ENCODE measurements at places on chromosomes 11 and 22.

DNA sequence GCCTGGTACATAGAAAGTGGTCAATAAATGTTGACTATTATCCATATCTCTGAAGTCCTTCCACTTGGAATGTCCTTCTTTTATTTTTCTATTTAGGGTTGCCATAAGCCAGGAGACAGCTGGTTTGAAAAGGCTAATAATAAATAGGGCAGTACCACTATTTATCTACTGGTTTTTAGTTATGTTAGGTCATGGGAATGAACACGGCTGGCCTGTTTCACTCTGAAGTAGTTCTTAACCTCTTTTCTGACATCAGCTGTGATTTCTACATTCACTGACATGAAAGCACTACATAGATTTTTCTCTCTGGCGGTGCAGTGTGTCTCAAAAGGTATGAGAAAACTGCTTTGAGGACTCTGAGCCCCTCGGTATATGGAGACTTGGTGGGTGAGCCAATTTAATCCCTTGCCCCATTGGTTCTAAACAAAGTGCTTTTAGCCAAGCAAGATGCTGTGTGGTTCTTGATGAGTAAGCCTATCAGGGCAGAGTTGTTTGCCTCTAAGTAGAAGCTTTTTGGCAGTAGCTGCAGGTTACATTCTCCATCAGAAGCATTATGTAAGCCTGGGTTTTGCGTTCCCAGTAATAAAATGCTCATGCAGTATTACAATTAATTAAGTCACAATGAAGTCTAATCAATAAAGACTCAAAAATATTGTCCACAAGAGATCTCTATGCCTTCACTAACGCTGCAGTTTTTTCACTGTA, 48.7 kb upstream of the APOA1 start:
- peak; percentile 61 for DNase-seq

- DNase-seq: no peak
Observed at GRCh38 chr22:50425179-50425916, 49.5 kb downstream of the SBF1 start.

DNA sequence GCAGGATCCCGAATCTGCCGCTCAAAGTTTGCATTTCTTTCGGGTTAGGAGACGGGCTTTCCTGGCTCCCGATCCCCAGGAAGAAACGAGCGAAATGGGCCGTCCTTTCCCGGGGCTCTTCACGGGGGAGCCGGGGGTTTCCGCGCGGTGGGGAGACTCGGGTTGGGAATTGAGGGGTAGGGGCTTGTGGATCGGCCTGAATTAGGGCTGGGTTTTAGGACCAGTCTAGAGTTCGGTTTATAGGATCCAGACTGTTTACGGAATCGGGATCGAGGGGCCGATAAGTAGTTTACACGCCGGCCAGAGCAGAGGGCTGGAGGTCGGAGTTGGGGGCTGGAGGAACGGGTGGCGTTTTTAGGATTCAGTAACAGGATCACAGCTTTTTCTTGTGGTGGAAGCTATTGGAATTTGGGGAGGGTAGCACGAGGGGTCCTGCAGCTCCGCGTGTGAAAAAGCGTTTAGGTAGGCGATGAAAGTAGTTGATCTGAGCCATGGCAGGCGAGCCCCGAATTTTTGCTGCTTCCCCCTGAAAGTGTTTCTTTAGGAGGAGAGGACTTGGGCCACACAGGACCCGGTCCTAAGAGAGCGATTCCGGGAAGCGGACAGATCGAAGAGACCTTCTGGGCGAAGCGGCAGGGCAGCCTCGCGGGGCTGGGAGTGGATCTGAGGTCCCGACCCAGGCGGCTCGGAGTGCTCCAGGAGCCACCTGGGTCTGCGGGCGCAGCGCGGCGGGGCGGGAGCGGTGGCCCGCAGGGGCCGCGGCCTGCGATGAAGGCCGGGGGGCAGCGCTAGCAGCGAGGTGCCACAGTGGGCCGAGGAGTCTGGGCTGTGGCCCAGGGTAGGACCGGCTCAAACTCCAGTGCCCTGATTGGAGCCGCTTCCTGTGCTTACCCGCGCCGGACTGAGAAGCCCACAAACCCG, 1.6 kb downstream of the PKNOX2 start:
- DNase-seq: peak; percentile 56

DNA sequence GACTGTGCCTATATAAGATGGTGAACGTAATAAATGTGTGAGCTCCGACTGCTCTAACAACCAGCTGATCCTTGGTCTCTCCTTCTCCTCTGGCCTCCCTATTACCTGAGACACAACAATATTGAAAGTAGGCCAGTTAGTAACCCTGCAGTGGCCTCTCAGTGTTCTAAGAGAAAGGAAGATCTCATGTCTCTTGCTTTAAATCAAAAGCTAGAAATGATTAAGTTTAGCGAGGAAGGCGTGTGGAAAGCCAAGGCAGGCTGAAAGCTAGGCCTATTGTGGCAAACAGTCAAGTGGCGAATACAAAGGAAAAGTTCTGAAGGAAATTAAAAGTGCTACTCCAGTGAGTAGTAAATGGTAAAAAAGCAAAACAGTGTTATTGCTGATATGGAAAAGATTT, 39.5 kb downstream of the HIPK3 start:
- no peak for DNase-seq

- DNase-seq: no peak
Observed at GRCh38 chr22:19571207-19571795, 47.1 kb upstream of the CLDN5 start.

GRCh38 chr22:33023153-33023827, 34.9 kb downstream of the SYN3 start:
- DNase-seq: no peak

GRCh38 chr22:26474682-26475081, 8.9 kb downstream of the HPS4 start:
- no peak for DNase-seq

GRCh38 chr11:95575517-95575916, 214.1 kb downstream of the FAM76B start:
- no peak for DNase-seq

DNA sequence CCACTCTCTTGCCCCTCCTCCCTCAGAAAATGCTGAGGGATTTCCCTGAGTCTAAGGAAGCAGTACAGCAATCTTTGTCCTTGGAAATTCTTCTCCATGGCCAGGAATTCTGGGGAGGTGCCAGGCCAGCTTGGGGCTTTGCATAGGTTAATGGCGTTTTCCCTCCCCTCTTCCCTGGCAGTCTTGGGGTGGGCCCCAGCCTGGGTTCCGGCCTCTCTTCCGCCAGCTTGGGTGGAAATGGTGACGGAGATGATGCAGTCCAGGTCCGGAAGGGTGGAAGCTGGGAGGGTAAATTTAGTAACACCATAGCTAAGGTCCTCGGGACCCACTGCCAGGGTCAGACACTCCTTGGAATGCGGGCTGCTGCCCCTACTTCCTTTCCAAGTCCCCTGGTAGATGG, 5.0 kb downstream of the PHLDB1 start:
- DNase-seq: peak; percentile 7

GRCh38 chr22:50014053-50014501, 1.5 kb upstream of the IL17REL start:
- DNase-seq: no peak

- no peak for DNase-seq
Observed at GRCh38 chr11:17986007-17986710, 26.7 kb downstream of the SERGEF start.

DNA sequence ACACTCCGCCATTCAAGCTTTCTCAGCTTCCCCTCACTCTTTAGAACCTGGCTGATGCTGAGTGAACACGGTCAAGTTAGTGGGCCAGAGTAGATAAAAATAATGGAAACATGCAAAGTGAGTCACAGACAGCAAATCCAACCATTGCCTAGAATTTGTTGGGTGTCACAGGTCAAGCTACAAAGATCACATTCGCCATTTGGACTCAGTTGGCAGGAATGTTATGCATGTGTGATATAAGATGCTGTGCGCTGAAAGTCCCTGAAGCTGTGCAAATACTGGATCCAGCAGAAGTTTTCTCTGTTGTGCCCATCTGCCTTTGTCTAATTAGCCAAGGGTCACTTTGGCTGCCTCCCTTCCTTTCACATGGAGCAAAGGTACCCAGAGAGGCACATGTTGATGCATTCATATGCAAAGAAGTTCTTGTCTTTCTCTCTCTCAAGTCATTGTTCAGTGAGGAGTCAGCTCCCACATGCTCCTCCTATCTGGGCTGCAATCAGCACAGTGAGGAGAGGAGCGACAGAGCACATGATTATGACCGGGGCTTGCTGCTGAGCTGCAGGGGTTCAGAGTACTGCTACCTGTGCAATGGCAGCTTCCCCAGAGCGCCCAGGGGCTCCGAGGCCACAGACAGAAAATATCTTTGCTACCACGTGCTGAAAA, 39.7 kb downstream of the FLI1 start:
- DNase-seq: peak; percentile 81

GRCh38 chr22:35066768-35067167, 810 bp downstream of the ISX start:
- no peak for DNase-seq

- peak; percentile 92 for DNase-seq
Observed at GRCh38 chr11:44927174-44927661, 23.5 kb downstream of the TP53I11 start.

- DNase-seq: peak; percentile 8
Observed at GRCh38 chr11:85464283-85464682, 162.9 kb downstream of the DLG2 start.

DNA sequence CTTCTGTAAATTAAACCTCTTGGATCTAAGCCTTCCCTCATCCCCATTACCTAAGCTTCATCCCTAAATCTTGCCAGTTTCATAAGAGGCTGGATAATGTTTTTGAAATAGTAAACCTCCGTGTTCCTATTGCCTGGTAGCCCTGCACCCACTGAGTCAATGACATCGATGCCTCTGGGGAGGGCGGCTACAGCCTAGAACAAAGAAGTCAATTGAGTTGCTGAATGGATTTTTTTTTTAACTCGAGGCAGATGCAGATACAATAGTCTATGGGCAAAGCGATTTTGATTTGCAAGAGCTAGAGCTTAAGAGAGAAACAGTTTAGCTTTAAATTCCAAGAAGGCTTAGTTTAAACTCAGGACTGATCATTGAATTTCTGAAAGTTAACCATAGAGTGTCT, 121.3 kb downstream of the NECTIN1 start:
- DNase-seq: peak; percentile 52

DNA sequence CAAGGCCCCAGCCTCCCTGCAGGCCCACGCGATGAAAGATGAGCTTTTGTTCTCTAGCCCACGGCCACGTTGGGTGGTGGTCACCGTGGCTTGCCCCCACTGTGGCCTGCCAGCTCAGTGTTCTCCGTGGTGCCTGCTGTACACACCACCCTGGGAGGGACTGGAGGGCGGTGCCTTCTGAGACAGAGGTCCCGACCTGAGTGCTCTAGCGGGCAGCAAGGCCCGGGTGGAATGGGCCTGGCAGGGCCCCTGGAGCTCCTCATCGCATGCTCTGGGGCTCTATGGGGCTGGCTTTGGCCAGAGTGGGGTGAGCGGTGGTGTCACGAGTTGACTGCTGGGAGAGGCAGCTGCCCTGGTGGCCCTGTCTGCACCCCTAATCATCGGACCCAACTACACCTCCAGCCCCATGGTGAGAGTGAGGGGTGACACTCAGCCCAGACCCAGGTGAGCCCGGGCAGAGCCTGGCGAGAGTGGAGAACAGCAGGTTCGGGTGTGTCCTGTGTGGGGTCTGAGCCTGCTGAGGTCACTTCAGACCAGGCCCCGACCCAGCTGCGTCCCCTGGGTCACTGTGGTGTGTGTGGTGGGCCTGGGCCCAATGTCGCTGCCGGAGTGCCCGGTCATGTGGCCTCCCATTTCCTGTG, 541.9 kb downstream of the TBC1D22A start:
- no peak for DNase-seq

- DNase-seq: peak; percentile 27
Observed at GRCh38 chr22:17980638-17981051, 43.7 kb downstream of the MICAL3 start.

DNA sequence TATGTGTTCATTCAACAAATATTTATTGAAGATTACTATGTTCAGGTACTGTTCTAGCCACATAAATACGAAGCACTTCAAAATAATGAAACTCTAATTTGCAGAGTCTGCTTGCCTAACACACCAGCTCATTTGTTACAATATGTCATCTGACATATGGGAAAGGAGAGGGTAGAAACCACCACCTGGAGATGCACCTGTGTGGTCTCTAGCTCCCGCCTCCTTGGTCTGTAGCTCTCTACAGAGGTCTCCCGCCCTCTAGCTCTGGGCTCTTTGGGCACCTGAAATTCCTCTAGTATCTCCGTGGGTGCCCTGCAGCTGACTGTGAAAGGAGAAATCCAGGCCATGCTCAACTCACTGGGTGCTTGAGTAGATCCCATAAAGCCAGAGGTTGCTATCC, 51.4 kb upstream of the DBX1 start:
- DNase-seq: no peak

- no peak for DNase-seq
Observed at GRCh38 chr22:44455151-44455962, 42.7 kb downstream of the RTL6 start.

DNA sequence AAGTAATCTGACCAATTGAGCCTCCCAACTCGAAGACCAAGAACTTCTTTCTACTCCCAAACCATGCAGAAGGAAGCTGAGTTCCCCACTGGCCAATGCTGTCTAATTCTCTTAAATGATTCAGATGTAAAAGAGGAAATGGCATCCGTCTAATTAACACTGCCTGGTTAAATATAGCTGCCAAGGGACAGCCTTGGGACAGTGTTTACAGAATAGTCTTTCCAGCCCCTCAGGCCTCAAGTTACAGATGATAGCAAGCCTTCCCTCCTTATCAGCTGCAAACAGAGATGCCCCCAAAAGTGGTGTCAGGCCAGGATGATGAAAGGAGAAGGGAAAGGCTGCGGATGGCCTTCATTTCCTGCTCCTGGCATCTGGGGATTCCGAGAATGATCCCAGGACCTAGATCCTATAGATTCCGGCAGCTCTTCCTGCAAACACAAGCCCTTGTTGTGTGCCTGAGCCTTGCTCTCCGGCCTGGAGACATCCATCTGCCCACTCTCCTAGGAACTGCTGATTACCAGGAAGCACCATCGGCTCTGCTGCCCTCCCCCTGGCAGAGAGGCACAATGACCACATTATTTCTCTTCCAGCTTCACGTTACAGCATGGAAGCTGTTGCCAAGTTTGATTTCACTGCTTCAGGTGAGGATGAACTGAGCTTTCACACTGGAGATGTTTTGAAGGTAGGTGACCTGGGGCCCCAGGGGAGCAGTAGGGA, 13.5 kb upstream of the TMA7B start:
- no peak for DNase-seq

GRCh38 chr11:101912823-101913284, 2.0 kb upstream of the CEP126 start:
- no peak for DNase-seq

GRCh38 chr11:129324533-129325175, 51.0 kb upstream of the BARX2 start:
- no peak for DNase-seq

DNA sequence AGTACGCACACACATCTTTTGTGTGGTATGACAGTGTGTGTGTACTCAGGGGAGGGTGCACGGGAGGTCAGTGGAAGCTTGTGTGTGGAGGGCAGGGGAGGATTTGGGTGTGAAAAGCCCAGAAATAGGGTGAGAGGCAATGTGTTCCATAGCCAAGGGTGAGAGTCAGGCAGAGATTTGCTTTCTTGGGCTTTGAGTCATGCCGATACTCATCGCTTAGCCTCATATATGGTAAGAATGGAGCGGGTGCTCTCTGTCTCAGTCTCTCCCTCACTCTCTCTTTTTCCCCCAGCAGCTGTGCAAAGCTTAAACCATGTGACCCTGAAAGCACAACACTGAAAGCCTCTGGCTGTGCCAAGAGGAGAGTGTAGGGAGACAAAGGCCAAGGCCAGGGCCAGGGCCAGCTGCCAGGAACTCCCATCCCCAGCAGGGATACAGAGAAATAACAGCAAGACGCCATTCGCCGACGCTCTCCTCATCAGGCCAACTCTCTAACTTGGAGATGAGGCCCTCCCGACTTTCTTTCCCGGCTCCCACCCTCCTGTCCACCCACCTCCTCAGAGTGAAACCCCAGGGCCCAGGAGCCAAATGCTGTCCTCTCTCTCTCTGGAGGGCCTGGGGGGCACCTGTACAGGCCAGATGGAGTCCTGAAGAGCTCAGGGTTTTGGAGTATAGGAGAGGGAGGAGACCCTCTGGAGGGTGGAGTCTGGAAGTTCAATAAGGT, 20.3 kb upstream of the MICAL3 start:
- no peak for DNase-seq

All from neural progenitor cell (in vitro differentiated cells).